Motor neuron (in vitro differentiated cells): ENCODE measurements at places on chromosomes 4 and X. TPM values are rescaled to one million over a fixed set of nuclear protein-coding genes. Genes with fewer than 3 reads are reported as not detected.

TLL1 gene
- 0.05 TPM in 1 of 2 replicates, not detected in the other for total RNA-seq

GAGE12D gene
- not detected in 2 replicates for total RNA-seq

ZMAT1 gene
- total RNA-seq = 5.6 and 7.9 TPM in 2 replicates

NEXMIF gene
- 12.1 and 13.0 TPM in 2 replicates for total RNA-seq

PPP1R2C gene
- not detected in 2 replicates for total RNA-seq

PAK3 gene
- 38.5 TPM in 2 replicates for total RNA-seq

LRAT gene
- total RNA-seq = 2.0 and 2.1 TPM in 2 replicates

CYTL1 gene
- total RNA-seq = 44.7 and 45.2 TPM in 2 replicates

CD40LG gene
- not detected in 2 replicates for total RNA-seq

PRKG2 gene
- total RNA-seq = 1.3 and 1.5 TPM in 2 replicates

PDLIM3 gene
- total RNA-seq = 7.5 and 7.6 TPM in 2 replicates

S100G gene
- not detected in 2 replicates for total RNA-seq

NXF2 gene
- total RNA-seq = not detected in 2 replicates

SLITRK4 gene
- 0.39 TPM in 1 of 2 replicates, not detected in the other for total RNA-seq

STBD1 gene
- 13.3 and 14.1 TPM in 2 replicates for total RNA-seq

CXCL5 gene
- total RNA-seq = not detected in 2 replicates

KIAA1210 gene
- total RNA-seq = 0.06 TPM in 1 of 2 replicates, not detected in the other

IL21 gene
- 0.21 TPM in 1 of 2 replicates, not detected in the other for total RNA-seq

RAB40AL gene
- total RNA-seq = 1.3 and 1.9 TPM in 2 replicates

TRO gene
- 15.3 and 15.9 TPM in 2 replicates for total RNA-seq

SHOX gene
- total RNA-seq = 0.23 and 0.41 TPM in 2 replicates

RRH gene
- total RNA-seq = 0.43 and 0.46 TPM in 2 replicates

HERC6 gene
- total RNA-seq = 3.9 and 4.0 TPM in 2 replicates

BEX3 gene
- total RNA-seq = 252 and 268 TPM in 2 replicates

CNGA1 gene
- total RNA-seq = 0.18 and 1.5 TPM in 2 replicates

GLA gene
- total RNA-seq = 39.8 and 41.6 TPM in 2 replicates

AP1S2 gene
- 47.7 and 50.0 TPM in 2 replicates for total RNA-seq

ARHGEF6 gene
- total RNA-seq = 1.4 and 1.5 TPM in 2 replicates

FAM236D gene
- not detected in 2 replicates for total RNA-seq

RAB33A gene
- total RNA-seq = 34.9 and 36.8 TPM in 2 replicates

SLC16A2 gene
- total RNA-seq = 3.6 and 3.7 TPM in 2 replicates

F8A2 gene
- total RNA-seq = not detected in 2 replicates

TMEM35A gene
- total RNA-seq = 58.0 and 60.0 TPM in 2 replicates

NPY2R gene
- total RNA-seq = 0.10 TPM in 1 of 2 replicates, not detected in the other

TRIM75 gene
- total RNA-seq = not detected in 2 replicates

MAOB gene
- total RNA-seq = 0.10 and 0.22 TPM in 2 replicates

ADGRL3 gene
- 65.4 and 67.2 TPM in 2 replicates for total RNA-seq

ADH1A gene
- total RNA-seq = 0.92 and 1.00 TPM in 2 replicates

FABP2 gene
- total RNA-seq = 0.09 and 0.24 TPM in 2 replicates

GLRA3 gene
- total RNA-seq = 3.4 and 3.9 TPM in 2 replicates

CSAG3 gene
- total RNA-seq = not detected in 2 replicates

AMBN gene
- total RNA-seq = 0.18 and 0.27 TPM in 2 replicates

GAGE12J gene
- total RNA-seq = not detected in 2 replicates

ASB12 gene
- 0.11 and 0.63 TPM in 2 replicates for total RNA-seq

DMRTC1B gene
- 0.29 and 0.50 TPM in 2 replicates for total RNA-seq

MAGEA12 gene
- 0.45 and 0.78 TPM in 2 replicates for total RNA-seq

CPLX1 gene
- 10.1 and 15.1 TPM in 2 replicates for total RNA-seq

TEX11 gene
- total RNA-seq = not detected in 2 replicates

CBR4 gene
- total RNA-seq = 24.5 and 28.0 TPM in 2 replicates

LUZP4 gene
- 0.22 TPM in 1 of 2 replicates, not detected in the other for total RNA-seq

VCX gene
- 0.88 and 1.1 TPM in 2 replicates for total RNA-seq

ERAS gene
- total RNA-seq = 0.27 and 0.41 TPM in 2 replicates

CT45A3 gene
- not detected in 2 replicates for total RNA-seq
